T-helper 17 cell (primary cell): ENCODE measurements at places on chromosomes 16 and 17.

DNA sequence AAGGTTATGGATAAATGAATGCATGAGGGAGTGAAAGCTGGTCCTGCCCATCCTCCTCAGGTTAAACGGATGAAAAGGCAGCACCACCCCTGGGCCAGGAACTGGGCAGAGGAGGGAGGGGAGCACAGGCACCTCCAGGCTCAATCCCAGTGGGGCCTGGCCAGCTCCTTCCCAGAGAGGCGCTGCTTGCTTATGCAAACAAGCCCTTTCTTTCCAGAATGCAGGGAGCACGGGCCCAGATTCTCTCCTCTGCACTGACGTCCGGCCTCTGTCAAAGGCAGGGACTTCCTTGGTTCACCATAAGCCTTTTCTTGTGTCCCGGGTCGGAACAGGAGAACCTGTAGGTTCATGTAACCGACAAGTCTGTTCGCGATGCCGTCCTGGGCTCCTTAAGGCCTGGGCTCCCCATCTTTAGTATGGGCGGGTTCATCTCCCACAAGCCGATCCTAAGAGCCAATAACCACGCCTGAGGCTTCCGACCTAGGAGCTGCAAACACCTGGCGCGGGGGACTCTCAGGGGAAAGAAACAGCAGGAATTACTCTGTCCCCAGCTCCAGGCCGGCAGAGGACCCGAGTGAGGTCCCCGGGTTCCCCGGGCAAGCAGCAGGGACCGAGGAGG lies 16.3 kb downstream of the ENPP7 start:
- DNase-seq: no peak

DNA sequence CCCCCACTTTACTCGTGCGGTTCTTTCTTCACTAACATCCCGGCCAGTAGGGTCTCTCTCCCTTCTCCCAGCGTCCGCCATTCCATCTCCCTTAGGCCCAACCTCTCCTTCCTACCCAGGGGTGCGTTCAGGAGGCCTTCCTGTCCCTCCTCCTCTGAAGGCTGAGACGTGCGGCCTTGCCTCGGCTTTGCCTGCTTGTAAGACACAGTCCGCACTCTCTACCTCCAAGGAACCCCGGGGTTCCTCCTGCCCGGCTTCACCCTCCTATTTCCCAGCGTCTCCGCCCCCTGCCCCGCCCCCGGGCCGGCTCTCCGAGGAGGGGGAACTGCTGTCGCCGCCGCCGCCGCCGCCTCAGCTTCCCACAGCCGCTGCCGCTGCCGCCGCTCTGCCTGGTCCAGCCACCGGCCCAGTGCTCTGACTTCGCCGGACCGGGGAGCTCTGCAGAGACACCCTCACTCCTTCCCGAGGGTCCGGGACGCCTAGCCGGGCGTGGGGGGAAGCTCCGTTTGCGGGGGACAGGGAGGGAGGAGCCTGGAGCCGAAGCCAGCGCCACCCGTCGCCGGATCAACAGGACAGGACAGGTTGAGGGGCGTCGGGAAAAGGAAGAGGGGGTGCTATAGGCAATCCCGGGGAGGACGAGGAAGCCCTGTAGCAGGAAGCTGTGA lies 1.2 kb upstream of the FGF11 start:
- DNase-seq: peak; percentile 40

- DNase-seq: no peak
Measured at GRCh38 chr17:15381707-15382106, 40.3 kb upstream of the TEKT3 start.

- no peak for DNase-seq
Measured at GRCh38 chr16:85947230-85948137, 48.5 kb downstream of the IRF8 start.

- no peak for DNase-seq
Measured at GRCh38 chr17:21248500-21248899, 4.7 kb downstream of the NATD1 start.

DNA sequence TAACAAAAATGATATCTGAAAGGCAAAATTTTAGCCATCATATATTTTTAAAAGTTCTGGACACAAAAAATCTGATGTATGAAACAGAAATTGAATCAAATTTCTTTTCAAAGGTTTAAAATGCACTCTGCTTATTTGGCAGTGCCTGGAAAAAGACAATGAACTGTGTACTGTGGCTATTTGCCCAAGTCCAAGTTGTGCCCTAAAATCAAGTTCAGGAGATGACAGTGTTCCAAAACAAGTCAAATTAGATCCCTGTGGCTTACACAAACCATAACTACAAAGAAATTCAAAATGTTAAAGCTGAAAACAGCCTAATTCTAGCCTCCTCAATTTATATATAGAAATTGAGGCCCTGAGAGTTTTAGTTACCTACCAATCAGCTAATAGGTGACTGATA lies 25.6 kb downstream of the CMC2 start:
- DNase-seq: no peak

DNA sequence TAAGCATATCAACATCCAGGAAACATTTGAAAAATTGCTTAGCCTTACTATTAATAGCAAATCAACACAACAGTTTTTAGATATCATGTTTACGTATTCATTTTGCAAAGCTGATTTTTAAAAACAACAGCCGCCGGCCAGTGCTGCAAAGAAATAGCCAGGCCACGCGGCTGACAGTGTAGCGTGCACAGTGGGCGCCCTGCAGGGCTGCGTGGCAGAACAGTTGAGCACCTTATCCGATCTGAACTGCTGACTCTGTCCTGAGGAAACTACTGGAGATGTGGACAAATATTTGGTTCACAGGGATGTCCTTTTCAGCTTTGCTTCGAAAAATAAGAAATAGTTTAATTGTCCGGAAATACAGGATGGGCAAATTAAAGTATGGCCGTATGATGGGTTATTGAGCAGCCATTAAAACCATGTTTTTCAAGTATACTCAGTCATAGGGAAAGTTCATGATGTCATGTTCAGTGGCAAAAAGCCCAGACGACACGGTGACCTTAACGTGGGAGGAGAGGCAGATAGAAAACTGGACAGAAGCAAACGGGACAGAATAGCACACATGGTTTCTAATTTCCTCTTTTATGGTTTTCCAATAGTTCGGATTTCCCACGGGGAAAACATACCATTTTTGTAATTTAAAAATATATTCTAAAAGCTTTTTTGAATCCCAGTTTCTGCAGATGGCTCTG lies 52.4 kb upstream of the ENDOV start:
- no peak for DNase-seq

DNA sequence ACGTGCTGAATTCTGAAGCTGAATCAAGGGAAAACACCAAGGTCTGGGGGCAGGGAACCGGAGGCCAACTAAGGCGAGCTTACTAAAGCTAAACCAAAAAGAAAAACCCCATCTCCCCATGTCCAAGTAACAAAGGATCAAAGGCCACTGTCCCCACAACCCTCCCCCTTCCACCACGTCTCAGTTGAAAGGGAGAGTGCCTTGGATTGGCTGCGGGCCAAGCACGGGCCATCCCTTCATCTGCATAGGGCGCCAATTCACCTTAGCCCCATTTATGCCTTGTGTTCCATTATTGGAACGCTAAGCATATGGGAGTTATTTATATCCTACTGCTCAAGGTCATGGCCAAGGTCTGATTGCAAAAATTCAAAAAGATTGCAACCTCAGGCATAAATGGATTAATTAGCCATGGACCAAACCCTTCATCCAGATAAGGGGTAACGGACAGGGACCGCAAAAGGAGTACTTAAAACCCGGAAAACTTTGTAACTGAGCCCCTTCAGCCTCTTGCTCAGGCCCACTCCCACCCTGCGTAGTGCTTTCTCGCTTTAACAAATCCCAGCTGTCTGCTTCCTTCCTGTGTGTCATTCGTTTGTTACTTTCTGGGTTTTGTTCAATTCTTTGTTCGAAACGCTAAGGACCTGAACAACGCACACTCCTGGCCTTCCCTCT lies 740 bp upstream of the ATP6V0D1 start:
- DNase-seq: peak; percentile 22

DNA sequence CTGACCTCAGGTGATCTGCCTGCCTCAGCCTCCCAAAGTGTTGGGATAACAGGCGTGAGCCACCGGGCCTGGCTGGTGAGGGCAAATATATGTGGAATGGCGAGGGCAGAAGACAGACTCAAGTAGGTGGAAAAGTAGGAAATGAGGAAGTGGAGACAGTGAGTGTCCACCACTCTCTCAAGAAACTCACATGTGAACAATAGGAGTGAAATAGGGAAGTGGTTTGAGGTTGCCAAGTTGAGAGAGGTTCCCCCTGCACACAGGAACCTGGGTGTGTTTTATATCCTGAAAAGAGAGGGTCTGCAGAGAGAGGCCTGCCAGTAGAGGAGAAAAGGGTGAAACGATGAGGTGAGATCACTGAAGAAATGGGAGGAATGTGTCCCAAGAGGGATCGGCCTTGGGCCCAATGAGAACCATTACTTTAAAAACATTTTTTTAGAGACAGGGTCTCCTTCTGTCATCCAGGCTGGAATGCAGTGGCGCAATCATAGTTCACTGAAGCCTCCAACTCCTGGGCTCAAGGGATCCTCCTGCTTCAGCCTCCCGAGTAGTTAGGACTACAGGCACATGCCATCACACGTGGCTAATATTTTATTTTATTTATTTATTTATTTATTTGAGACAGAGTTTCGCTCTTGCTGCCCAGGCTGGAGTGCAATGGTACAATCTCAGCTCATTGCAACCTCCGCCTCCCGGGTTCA lies 17.1 kb upstream of the CORO1A start:
- DNase-seq: no peak

GRCh38 chr17:49969134-49969759 lies at the start of gene DLX4:
TSS of gene DLX4 (plus strand) at chr17:49969190. CDS start at chr17:49969469, 279 bp downstream.
- DNase-seq: no peak

- no peak for DNase-seq
Measured at GRCh38 chr17:6862825-6863224, 31.3 kb upstream of the TEKT1 start.

DNA sequence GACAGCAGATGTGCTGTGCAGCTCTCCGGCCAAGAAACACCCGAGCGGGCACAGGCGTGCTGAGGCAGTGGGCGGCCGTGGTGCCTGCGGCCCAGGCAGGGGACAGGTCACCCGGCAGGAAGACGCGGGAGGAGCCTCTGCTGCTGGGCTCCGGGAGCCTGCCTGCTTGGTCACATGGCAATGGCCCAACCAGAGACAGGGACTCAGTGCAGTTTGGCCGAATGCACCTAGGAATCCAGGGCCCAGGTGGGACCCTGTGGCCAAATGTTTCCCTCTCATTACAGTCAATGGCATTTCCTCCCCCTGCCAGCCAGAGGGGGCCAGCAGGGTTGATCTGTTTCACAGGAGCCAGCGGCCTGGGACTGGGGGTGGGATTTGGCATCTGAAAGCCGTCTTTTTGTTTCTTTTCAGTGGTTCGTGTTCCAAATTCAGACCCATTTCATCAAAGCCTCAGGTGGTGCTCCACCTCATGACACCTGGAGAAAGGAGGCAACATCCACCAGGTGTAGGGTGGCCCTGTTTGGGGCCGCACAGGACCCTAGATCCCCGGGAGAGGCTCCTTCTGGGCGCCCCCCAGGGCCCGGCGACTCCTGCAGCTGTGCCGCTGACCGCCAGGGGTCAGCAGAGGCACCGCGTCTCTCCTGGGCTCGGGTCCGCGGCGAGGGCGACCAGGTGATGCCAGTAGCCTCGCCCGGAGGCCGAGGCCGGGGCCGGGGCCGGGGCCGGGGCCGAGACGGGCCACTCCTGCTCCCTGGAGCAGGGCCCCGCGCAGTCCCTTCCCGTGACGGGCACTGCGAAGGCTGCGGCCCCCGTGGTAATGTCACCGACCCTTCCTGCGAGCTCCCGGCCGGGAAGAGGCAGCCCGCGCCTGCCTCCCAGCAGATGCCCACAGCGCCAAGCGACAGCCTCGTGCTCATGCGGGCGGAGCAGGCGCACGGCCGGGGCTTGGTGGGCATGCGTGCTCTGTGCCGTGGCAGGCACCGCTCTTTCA lies 118.5 kb downstream of the C16orf78 start:
- DNase-seq: no peak

GRCh38 chr16:78690510-78690909 lies 591.1 kb downstream of the WWOX start:
- DNase-seq: no peak

- DNase-seq: peak; percentile 56
Measured at GRCh38 chr16:53518550-53519416, 15.8 kb upstream of the AKTIP start.

DNA sequence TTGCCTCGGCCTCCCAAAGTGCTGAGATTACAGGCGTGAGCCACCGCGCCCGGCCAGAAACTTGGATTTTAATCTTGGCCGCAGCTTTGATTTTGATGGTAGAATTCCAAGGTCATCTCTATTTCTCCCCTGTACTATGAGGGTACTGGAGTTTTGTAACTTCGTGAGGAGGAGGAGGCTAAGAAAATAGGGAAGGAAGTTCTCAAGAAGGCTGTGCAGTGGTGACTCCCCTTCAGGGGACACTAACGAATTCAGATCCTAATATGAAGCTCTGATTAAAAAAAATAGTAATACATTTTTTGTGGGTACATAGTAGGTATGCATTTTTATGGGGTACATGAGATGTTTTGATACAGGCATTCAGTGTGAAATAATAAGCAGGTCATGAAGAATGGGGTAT lies 55.9 kb downstream of the LDHD start:
- DNase-seq: no peak

DNA sequence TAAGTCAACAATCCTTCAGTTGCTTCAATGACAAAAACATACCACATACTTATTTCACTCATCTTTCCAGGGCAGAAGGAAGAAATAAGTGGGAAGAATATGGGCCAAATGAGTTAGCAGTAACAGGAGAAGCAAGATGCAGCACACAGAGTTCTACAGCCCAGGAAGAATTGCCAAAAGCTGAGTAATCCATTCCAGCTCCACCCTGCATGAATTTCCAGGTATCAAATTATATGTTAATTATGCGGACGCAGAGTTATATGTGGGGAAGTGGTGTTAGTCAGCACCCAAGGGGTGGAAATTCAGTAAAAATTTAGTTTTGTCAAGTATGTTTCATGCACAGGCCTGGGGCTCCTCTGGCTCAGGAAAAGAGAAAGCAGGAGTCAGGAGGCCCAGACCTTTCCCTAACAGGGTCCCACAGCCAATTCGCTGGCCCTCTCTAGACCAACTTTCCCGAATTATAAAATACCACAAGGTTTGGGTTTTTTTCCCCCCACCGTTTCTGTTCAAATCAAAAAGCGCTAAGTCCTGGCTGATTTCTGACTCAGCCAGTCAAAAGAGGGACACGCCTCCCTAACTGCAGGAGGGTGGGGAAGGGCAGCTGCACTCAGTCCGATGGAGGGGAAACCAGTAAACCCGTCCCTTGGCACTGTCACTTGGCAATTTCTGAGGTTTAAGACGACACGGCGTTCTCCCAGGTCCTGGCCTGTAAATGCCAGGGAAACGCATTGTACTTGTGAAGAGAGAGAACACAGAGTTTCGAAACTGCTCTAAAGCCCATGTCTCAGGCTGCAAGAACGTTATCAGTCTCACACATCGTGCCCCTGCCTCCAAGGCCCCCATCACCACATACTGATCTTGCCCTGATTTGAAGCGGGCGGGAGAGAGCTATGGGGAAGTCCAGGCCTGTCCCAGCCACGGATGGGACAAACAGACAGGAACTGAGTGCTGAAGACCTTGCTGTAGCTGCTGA lies 58.1 kb downstream of the ZFHX3 start:
- no peak for DNase-seq

DNA sequence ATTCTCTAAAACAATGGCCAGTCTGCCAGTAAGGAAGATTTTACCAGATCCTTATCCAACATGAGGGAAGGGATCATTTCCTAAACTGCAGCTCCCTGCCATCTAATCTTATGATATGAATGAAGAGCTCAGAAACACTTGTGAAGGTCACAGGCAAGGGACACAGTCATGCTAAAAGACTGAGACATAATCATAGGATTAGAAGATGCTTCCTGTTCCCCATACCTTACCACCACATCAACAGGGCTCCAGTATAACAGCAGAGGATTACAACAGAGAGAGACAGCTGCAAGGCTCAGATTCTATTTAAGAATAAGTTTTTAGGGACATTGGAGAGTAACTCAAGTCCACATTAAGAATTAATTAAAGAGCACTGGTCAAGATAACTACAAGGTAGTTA lies 93.3 kb downstream of the BRIP1 start:
- no peak for DNase-seq

- DNase-seq: peak; percentile 28
Measured at GRCh38 chr16:31202414-31203375, at the start of gene PYCARD. TSS of gene PYCARD (minus strand) at chr16:31202760. CDS start at chr16:31202690, 70 bp downstream.
